ENCODE measurements at places on chromosomes 16 and 17. TPM values are rescaled to one million over a fixed set of nuclear protein-coding genes. Genes with fewer than 3 reads are reported as not detected.

Gene TMUB2
- total RNA-seq: 33.2 TPM

Gene CRISPLD2
- 0.17 TPM for total RNA-seq

Gene CES3
- total RNA-seq: 9.0 TPM

Gene TPSD1
- total RNA-seq: not detected

Gene KNOP1
- total RNA-seq: 21.2 TPM

Gene GDPD3
- total RNA-seq: 7.6 TPM

Gene MPP3
- not detected for total RNA-seq

Gene CIITA
- total RNA-seq: 67.8 TPM

Gene TCAP
- total RNA-seq: 1.7 TPM

Gene CDH1
- total RNA-seq: 1.3 TPM

Gene CD300LF
- not detected for total RNA-seq

Gene SPNS2
- total RNA-seq: 0.24 TPM

Gene ITGAD
- total RNA-seq: not detected
